ENCODE measurements at places on chromosomes 5 and 9.

DNA sequence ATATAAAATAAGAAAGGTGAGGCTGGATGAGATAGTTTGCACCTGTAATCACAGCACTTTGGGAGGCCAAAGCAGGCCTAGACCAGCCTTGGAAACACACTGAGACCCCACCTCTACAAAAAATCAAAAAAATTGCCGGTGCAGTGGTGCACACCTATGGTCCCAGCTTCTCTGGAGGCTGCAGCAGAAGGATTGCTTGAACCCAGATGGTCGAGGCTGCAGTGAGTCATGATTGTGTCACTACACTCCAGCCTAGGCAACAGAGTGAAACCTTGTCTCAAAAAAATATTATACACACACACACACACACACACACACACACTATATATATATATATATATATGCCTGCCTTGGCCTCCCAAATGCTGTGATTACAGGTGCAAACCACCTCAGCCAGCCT lies 1.3 kb downstream of the SLC35D2 start:
- peak; percentile 48 for DNase-seq

GRCh38 chr5:158819095-158819494 lies 280.6 kb downstream of the EBF1 start:
- no peak for DNase-seq

GRCh38 chr9:135719472-135719871 lies 17.5 kb downstream of the KCNT1 start:
- DNase-seq, result no peak

GRCh38 chr5:155649666-155650065 lies 636.1 kb downstream of the KIF4B start:
- no peak for DNase-seq

- no peak for DNase-seq
Observed at GRCh38 chr9:129866394-129867135, 31.3 kb downstream of the USP20 start.

GRCh38 chr5:156456857-156457256 lies 129.9 kb downstream of the SGCD start:
- DNase-seq, result no peak

DNA sequence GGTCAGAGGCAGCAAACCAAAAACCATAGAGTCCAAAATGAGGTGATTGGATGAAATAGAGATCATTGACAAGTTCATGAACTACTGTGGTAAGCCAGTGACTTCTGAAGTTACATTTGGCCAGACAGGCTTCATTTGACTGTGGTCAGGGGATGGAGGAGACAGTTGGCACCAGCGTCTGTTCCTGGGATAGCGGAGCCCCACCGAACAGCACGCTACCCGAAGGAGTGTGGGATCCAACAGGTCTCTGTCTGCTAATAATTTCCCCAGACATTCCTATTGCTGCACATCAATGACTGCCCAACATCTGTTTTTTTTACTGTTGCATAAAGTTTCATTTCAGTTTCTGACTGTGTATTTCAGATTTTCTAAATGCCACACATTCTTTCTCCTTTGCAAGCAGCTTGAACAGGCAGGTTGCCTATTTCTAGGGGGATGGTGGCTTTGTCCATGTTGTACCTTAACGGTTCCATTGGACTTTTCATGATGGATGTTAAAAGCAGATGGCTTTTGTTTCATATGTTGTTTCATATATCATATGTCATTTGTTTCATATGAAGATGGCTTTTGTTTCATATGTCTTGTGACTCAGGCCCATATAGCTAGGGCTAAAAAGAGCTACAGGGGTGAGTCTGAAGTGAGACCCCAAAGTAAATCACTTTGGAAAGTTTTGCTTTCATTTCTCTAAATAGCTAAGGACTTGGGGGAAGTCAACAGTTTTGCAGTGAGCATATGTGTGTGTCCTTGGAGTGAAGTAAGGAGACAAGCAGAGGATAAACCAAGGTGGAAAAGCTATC lies 180.8 kb downstream of the GOLPH3 start:
- DNase-seq, result peak; percentile 72

DNA sequence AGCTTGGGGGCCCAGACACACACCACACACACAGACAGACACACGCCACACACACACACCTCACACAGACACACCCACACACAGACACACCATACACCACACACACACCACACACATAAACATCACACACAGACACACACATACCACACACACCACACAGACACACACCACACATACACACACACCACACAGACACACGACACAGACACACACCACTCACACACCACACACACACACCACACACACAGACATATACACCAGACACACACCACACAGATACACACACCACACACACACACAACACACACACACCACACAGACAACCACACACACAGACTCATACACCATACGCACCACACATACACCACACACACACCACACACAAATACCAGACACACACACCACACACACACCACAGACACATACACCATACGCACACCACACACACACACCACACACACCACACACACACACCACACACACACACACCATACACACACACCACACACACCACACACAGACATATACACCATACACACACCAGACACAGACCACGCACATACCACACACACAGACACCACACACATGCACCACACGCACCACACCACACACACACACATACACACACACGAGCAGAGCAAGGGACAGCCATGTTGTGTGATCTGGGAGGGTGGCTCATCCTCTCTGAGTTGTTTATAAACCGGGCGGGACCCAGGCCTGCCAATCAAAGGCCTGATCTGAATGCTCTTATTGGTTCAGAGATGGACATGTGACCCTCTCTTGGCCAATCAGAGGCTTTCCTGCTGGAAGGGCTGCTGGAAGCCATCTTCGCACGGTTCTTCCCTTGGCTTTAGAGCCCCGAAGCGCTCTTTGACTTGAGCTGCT lies 148.3 kb downstream of the GAPVD1 start:
- peak; percentile 57 for DNase-seq

DNA sequence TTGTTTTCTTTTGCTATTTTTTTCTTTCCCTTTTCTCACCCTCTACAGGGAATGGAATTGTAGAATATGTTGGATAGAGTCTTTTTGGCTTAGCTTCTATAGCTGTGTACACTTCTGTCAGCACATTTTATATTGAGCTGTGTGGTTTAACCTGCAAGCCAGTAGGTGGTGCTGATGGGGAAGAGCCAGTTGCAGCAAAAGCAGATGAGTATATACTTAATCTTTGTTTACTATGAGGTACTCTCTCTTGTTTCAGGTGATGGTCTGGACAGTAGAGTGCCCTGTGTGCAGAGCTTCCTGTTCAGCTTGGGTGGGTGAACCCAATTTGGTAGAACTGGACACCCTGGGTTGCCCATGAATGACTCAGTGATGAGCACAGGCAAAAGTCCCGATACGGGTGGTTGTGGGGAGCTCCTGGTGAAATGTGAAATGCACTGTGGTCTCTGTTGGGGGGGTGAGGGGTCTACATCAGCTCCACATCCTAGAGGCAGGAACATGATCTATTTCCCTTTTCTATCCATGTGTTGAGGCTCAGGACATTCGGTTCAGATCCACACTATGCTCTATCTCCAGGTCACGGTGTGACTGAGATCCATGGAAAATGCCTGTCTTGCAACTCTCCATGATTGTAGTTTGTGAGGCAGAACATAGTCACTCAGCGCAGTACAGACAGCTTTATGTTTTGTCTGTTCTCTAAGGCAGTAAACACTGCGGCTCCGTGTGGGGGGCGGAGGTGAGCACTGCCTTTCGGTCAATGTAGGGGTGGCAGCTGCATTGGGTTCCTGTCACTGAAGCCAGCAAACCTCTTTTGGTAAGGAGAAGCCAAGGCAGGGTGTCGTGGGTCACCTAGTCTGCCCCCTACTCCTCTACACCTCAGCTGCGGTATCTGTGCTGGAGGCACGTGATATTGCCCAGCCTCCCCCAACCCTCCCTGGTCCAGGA lies 353.2 kb downstream of the PRR16 start:
- no peak for DNase-seq

GRCh38 chr9:125497478-125497877 lies 209.5 kb downstream of the MAPKAP1 start:
- DNase-seq, result no peak

GRCh38 chr5:13745508-13745907 lies 199.0 kb downstream of the DNAH5 start:
- peak; percentile 83 for DNase-seq

GRCh38 chr5:2166306-2166978 lies 283.7 kb upstream of the IRX4 start:
- no peak for DNase-seq

- no peak for DNase-seq
Observed at GRCh38 chr9:6714176-6714575, 43.6 kb upstream of the KDM4C start.

GRCh38 chr5:107813559-107813958 lies 142.8 kb upstream of the EFNA5 start:
- DNase-seq, result no peak

DNA sequence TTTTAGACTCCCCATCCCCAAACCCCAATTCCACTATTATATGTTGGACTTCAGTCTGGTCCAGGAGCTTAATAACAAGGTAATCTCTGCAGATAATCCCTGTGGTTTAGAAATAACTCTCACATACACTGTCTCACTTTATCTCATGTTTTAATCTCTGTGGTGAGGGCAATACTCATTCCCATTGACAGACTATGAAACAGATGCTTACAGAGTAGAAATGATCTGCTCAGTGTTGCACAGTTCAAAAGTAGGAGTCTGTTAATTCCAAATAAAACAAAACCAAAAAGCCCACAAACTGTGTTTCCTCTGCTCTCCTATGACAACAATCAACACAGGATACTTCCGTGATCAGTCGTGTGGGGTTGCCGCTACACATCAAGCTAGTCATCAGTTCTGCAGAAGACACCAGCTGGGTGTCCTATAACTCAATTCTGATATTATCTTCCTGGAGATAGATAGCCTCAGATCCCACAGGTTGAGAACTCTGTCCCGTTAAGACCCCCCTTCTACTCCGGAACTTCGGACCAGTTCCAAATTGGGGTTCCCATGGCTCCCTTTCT lies 26.3 kb upstream of the FANCC start:
- peak; percentile 81 for DNase-seq

- DNase-seq, result no peak
Observed at GRCh38 chr5:109921735-109922380, 232.1 kb downstream of the MAN2A1 start.

GRCh38 chr9:113785334-113785733 lies 90.8 kb upstream of the ZNF618 start:
- no peak for DNase-seq

DNA sequence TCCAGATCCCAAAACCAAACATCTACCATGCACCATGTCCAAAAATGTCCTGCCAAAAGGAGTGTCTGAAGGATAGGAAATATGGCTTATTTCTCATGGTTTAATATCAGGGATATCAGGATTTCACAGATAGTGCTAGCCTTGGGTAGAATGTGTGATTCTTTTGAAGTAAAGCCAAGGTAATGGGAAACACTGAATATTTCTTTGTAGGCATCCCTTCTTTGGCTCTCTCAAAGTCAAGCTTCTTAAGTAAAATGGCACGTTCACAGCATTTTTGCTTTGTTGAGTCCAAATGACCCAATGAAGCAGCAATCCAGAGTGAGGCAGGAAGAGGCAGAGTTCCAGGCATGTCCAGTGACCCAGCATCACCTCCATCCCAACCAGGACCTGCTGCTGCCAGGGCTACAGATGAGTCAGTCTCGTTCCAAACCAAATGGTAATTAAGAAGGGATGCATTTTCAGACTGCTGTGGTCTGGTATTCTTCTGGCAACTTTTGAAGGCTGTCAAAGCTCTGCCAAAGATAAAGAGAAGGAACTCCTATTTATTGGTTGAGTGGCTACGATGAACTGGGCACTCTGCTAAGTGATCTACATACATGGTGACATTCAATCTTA lies 678.8 kb upstream of the KLF4 start:
- peak; percentile 92 for DNase-seq

GRCh38 chr9:109910671-109911518 lies 130.9 kb downstream of the PALM2AKAP2 start:
- DNase-seq, result peak; percentile 76

GRCh38 chr9:131382850-131383729 lies 10.8 kb upstream of the PRRC2B start:
- DNase-seq, result peak; percentile 84

DNA sequence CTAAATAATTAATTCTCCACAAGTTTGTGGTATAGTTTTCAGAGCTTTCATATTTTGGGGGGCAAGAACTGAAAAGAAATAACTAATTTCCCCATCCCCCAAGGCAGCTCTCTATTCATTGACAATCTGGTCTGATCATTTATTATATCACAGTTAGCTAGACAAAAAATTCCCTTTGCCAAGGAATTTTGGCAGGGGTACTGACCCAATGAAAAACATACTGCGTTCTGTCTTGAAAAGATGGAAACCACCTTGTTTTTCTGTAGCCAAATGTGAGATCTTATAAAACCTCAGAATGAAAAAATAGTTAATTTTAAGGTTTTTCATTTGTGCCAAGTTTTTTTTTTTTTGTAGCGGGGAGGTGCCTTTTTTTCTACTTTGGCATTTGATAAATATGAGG lies 1008.9 kb downstream of the EFNA5 start:
- no peak for DNase-seq

GRCh38 chr5:8386719-8387288 lies 517.9 kb downstream of the MTRR start:
- no peak for DNase-seq

- DNase-seq, result no peak
Observed at GRCh38 chr5:69212022-69212421, 22.6 kb downstream of the CENPH start.

DNA sequence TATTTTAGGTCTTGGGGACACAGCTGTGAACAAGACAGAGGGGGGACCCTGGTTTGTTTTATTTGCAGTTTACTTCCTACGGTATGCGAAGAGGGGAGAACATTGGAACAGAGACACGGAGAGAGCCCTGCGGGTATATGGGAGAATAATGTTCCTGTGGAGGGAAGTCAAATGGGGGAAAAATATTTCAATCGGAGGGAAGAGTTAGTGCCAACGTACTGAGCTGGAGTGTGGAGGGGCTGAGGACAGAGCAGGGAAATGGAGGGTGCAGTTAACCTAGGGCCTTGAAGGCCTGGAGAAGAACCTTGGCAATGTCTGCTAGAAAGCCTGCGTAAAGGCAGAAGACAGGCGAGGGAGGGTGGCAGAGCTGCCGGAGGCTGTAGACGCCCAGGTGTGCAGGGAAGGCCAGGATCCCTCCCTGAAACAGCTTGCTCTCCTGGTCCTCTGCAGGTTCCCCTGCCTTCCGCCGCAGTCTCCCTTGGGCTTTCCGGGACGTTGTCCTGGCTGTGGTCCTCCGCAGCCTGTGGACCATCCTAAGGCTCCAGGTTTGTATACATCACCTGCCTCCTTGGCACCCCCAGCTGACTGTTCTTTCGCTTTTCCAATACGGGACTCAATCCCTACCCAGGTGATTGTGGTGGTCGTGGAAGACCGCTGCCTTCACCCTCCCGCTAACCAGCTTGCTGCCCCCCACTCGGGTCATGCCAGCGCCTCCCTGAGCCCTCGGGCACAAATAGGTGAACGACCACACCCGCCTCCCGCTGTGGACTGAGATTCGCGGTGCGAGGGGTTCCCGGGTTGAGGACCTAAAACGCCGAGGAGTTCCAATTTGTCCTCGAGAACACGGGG lies 1.9 kb upstream of the RACK1 start:
- DNase-seq, result no peak
